ENCODE measurements at places on chromosomes 7 and 10.

- DNase-seq: peak; percentile 52
Observed at GRCh38 chr10:129972966-129973673, 9.0 kb upstream of the EBF3 start.

GRCh38 chr7:139799586-139799985 lies 21.8 kb upstream of the HIPK2 start:
- DNase-seq: peak; percentile 22

DNA sequence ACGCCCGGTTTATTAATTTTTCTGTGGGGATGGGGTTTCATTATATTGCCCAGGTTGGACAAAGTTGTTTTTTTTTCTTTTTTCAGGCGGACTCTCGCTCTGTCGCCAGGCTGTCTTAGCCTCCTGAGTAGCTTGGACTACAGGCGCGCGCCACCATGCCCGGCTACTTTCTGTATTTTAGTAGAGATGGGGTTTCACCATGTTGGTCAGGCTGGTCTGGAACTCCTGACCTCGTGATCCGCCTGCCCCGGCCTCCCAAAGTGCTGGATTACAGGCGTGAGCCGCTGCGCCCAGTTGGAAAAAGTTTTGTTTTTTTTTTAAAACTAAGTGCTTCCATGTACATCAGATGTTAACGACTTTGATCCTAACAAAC lies 542 bp upstream of the ZNF394 start:
- DNase-seq: no peak

GRCh38 chr10:100496567-100496966 lies 23.1 kb downstream of the SEC31B start:
- no peak for DNase-seq

GRCh38 chr7:157389951-157390730 lies 53.3 kb downstream of the DNAJB6 start:
- DNase-seq: no peak

DNA sequence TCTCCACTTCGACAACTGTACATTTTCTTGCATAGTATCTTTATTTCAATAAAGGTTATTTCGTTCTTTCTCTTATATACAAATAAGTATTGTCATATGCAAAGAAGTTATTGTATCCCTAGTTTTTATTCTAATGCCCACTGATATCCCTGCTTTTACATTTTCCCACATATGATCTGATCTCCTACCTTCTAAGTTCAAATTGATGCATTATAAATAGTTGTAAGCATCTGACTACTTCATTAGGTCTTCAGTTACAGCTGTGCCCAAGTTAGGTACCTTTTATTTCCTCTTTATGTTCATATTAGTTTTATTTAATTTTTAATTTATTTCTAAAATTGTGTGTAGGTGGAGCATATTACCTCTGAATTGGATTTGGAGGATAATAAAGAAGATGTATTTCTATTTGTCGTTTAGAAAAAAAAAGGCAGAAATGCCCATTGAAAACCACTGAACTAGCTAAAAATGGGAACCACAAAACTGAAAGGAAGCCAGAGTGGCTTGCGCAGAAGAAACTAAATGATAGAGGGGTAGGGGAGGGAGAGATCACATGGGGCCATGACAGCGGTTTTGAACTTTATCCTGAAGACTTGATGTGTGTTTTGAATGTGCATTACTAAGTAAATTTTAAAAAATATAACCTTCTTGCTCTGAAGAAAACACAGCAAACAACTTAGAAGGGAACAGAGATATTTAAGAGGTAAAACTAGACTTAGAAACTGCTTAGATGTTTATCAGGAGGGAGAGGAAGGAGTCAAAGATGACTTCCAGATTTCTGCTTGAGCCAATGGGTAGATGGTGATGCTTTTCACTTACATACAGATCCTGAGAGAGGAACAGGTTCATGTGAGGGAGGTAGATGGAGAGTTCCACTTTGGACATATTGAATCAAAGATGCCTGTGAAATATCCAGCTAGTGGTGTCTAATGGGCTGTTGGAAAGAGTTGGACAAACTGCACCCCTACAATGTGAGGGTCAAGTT lies 9.3 kb upstream of the ZC3HAV1L start:
- no peak for DNase-seq

GRCh38 chr10:58258977-58259692 lies 8.6 kb downstream of the IPMK start:
- DNase-seq: no peak

GRCh38 chr10:124619802-124620490 lies 124.2 kb downstream of the FAM53B start:
- DNase-seq: no peak

- DNase-seq: no peak
Observed at GRCh38 chr7:101185258-101185839, 5.3 kb upstream of the NAT16 start.

DNA sequence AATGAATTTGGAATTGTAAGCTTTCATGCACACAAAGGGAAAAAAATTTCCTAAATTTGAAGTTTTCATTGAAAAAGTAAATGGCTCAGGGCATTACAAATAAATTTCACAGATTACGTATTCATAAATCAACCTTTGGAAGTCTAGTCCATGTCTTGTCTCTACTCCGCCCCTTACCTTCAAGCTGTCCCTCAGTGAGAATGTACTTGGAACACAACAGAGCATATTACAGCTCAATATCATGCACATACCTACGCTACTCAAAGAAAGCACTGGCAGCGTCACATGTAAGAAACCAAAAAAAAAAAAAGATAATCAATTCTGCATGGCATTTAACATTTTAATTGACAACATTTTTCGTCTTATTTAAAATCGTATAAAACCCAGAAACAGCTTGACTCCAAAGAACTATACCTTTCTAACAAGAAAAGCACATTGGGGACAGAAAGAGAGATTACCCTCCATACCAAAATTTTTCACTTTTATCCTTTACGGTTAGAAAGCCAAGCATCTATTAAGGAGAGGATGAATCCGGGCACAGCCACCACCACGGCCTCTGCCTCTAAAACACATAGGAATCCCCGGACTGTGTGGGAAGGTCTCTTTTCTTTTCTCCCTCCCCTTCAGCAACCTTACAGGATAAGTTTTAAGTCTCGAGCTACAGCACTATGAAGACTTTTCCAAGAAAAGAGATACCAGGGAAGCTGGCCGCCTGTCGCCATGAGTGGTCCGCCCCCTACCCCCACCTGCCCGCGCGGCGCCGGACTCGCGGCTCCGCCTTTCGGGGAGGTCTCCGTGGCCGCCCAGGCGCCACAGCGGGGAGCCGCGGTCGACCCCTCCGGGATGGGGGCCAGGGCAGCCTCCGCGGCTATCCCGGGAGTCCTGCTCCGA lies 1.1 kb downstream of the JMJD1C start:
- no peak for DNase-seq

DNA sequence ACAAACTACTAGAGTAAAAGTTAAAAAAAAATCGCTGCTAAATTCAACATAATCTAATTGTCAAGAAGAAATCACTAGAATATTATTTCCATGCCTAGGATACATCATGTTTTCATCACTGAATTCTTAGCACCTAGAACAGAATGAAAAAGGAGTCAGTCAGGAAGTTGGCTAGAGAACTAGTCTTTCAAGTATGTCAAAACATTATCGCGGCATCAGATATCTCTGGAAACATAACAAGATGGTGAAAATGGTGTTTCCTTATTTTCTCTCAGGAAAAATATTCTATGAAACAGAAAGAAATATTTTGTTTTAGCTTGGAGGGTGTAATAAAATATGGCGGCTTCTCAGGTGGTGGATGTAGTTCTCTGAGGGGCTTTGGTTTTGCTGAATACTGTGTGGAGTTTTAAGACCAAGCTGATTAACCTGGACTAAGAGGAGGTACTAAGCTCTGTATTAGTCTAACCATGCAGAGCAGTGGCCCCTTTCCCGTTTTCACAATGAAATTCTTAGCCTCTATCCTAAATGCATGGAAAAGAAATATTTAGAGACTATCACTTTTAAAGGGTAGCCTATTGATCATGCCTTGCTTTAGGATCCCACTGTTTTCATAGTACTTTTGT lies 205.6 kb downstream of the MDFIC start:
- no peak for DNase-seq

DNA sequence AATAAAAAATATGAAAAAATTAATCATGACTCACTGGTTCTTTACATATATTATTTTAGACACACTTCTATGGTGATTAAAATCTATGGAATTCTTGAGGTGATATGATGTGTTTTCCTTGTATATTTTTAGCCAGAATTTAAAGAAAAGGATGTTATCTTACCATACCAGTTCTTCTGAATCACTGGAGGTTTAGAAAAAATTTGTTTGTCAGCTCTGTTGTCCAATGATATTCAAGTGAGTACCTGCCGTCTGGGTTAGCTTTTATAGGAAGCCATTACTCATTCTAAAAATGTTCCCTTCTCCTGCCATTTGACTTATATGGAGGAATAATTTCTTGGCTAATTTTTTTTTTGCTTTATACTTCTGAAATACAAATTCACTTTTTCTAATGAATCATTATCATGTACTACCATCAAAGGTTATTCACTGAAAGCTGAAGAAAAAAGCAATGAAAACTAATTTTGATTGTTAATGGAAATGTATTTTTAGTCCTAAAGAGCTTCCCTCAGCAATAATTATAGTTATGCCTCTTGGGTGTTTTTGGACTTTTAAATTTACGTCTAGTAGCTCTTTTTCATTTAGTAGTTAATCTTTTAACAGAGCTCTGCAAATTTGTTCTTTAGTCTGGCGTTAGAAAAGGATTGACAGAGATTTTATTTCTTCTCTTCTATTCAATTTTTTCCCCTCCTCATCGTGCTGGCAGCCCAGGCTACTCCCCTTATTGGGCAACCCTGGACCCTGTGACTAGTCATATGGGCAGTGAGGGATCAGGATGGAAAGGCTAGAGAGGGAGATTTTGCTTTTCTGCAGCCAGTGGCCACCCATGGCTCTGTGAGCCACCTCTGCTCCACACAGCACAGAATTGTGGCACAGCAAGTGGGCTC lies 434.2 kb downstream of the LRMDA start:
- DNase-seq: no peak

DNA sequence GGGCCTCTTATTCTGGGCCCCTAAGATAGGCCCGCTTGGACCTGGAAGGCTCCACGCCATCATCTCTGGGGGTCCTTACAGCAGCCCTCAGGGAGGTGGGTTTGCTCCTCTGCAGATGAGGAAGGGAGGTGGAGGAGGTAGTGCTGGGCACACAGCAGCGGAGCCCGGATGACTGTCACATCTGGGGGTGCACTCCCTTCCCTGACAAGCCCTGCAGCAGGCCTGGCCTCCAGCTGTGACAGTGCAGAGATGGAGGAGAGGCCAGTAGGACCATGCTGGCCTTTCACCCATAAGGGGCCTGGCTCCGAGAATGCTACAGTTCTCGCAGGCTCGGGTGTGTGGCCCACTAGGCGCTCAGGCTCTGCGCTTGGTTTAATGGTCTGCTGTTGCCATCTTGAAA lies 9.2 kb downstream of the GDF2 start:
- no peak for DNase-seq

GRCh38 chr10:8554574-8554973 lies 500.1 kb downstream of the GATA3 start:
- no peak for DNase-seq

DNA sequence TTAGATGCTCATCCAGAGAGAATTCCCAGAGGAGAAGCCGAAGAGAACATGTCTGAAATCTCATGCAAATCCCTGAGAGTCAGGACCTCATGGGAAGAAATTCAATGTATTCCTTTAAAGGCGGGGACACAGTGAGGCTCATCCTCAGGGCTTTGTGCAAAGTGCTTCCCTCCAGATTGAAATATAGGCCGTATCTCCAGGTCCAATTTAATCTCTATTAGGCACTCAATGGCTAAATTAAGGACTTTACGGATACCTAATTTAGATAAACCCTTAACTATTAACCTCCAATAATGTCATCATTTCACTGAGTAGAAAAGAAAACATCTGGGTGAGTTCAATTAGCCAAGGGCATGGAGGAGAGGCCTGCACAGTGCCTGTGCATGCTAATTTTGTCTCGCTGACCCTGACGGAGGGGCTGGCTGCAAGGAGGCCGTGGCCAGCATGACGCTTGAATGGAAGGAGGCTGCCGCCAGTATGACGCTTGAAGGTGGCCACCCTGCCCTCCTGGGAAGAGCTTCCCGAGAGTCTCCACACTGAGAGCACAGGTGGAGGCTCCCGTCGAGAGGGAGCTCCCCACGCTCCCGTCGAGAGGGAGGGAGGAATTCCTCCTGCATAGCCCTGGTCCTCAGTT lies 287.6 kb downstream of the ADARB2 start:
- DNase-seq: no peak

DNA sequence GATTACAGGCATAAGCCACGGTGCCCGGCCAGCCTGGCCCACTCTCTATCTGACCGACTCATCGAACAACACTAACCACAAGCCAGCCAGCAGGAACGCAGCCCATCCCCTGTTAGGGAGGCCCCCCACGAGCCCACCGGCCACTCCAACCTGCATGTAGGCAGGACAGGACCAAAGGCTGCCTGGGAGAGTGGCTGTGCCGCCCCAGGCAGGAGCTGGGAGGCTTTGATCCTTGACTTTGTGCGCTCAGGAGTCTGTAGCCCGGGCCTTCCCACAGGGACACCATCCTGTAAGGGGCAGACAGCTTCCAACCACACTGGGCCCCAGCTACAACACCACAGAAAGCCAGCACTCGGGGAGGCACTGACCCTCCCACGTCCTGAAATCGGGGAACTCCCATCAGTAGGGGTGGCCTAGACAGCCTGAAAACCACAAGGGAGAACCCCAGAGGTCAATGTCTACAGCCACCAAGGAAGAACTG lies 29.4 kb downstream of the GRID1 start:
- DNase-seq: no peak

DNA sequence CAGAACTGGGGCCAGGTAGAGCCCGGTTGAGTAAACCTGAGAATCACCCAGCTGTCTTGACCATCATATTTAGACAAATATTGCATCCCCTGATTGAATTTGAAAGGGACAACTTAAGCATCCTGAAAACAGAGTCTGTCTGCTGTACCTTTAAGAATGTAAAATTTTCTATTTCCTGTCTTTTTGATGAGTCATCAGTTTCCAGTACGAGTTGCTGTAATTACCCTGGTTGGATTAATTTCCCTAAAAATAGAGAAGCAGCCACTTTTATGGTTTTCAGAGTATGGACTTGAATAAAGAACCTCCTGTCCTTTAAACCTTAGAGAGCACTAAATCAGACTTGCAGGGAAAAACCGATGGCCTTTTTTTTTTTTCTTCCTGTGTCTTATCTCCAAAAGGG lies 164.6 kb upstream of the SH2B2 start:
- DNase-seq: no peak

DNA sequence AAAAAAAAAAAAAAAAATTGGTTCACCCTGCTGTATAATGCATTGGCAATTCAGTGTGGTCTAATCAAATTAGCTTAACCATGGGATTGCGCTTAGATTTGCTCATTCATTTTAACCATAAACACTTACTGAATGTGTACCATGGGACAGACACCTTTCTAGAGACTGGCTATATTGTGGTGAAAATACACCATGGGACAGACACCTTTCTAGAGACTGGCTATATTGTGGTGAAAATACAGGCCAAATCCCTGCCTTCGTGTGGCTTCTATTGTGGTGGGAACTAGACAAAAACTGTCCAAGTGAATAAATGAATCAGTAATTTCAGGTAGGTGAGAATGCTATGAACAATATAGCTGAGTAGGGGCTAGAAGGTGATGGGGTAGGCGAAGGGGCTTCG lies 10.2 kb upstream of the REPIN1 start:
- DNase-seq: peak; percentile 19

GRCh38 chr7:85125176-85125575 lies 61.7 kb downstream of the SEMA3D start:
- DNase-seq: no peak

- DNase-seq: no peak
Observed at GRCh38 chr7:152340161-152340560, 95.6 kb downstream of the KMT2C start.
